Hindlimb muscle (tissue), 1 donor: ENCODE measurements at places on chromosomes 16 and 17.

DNA sequence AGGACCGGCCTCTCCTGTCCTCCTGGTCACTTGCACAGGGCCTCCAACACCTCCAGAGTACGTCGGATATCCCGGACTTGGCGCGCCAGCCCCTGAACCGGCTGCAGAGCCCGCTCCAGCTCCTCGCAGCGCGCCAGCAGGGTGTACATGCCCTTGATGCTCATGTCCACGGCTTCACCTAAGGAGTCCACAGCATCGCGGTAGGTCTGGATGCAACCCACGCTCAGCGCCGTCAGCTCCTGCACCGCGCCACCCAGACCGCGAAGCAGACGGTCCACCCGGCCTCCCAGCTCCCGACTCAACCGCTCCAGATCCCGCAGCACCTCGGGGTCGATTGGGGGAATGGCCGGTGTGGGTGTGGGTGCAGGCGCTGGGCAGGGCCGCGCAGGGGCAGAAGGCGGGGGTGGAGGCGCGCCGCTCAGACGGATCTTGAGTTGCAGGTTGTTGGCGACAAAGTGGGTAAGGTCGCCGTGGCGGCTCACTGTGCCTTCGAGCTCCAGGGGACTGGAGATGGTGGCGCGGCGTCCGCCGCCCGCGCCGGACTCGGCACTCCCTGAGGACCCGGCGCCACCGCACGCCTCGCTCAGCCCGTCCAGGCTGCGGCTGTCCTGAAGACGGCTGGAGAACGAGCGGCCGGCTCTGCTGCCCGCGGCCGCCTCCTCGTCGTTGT lies 804 bp downstream of the BORCS6 start:
- no peak for DNase-seq

GRCh38 chr16:67779256-67780014 lies 26.9 kb downstream of the RANBP10 start:
- DNase-seq, result no peak

DNA sequence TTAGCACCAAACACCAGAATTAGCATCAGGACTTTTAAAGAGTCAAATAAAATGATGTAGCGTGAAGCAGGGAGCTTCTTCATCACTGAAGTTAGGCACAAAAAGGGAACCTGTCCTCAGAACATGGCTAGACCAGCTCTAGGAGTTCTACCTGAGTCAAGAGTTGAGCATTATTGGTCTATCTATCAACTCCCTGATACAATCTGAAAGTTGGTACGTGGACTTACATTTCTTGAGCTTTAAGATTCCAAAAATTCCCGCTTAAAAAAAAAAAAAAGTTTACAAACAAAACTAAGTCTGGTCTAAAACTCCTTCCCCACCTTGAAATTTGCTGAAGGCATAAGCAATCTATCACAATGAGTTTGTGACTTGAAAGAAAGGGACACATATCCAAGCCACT lies 12.3 kb downstream of the TLE7 start:
- DNase-seq, result no peak

- no peak for DNase-seq
Measured at GRCh38 chr16:71492786-71493185, 3.7 kb upstream of the ZNF19 start.

DNA sequence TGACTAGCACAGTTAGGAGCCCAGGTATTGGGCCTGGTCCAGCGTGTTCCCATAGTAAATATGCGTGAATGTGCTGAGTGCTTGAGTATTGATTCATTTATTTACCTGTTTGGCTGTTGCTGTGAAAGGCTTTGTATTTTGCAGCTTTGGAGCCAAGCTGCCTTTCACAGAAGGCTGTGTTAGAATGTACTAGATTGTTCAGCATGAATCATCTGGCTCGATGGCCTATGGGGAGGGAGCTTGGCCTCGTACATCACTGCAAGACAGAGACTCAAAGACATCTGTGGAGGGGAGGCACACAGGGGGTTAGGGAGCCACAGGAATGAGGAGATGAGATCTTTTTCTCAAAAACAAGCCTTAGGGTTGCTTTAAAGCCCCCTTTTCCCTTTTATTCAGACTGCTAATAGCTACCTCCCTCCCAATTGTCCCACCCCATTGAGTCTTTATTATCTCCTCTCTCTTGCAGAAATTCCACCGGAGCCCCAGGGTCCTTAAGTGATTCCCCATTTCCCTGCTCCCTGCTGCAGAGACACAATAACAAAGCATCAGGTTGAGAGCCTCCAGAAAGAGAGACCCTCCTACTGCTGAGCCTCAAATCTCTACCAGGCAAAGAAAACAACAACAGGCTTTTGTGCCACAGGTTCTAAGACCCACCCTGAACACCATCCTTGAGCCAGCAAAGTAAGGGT lies 307.2 kb downstream of the ABCC12 start:
- peak; percentile 42 for DNase-seq

DNA sequence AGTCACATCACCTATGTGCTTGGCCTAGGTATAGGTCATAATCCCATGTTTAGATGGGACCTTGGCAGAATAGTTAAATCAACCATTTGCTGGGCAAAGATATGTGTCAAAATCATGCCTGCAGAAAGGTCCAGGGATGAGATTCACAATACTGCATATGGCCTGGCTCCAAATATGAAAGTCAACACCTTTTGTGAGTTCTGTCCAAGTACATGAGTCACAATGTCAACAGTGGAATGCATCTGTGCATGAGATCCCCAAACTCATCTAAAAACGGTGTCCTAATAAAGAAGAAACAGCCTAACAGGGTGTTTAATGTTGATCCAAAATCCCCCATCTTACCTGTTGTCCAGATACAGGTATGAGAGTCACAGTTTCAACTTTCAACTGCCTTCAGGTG lies 1847.5 kb downstream of the TP53TG3F start:
- DNase-seq, result no peak

- DNase-seq, result no peak
Measured at GRCh38 chr17:35080536-35080935, 17.0 kb upstream of the RFFL start.
